H7 (cell line): ENCODE measurements at places on chromosomes 2 and 18. TPM values are rescaled to one million over a fixed set of nuclear protein-coding genes. Genes with fewer than 3 reads are reported as not detected.

BOLL gene
- total RNA-seq: 0.24 TPM in 1 of 2 replicates, not detected in the other

MPPE1 gene
- 11.4 and 15.4 TPM in 2 replicates for total RNA-seq

ACOXL gene
- 2.7 and 6.0 TPM in 2 replicates for total RNA-seq

TACR1 gene
- 0.03 TPM in 1 of 2 replicates, not detected in the other for total RNA-seq

SCG2 gene
- total RNA-seq: 2.5 and 3.4 TPM in 2 replicates
